Diencephalon (tissue), 1 donor: ENCODE measurements at places on chromosomes 6 and 20. TPM values are rescaled to one million over a fixed set of nuclear protein-coding genes. Genes with fewer than 3 reads are reported as not detected.

The BAK1 gene
- 6.9 TPM for total RNA-seq

The GSTA2 gene
- not detected for total RNA-seq

The ECT2L gene
- total RNA-seq = 1.2 TPM

The OR2B6 gene
- not detected for total RNA-seq

The ZC3H12D gene
- 0.92 TPM for total RNA-seq

The BCAS1 gene
- 11.8 TPM for total RNA-seq

The NNAT gene
- total RNA-seq = 576 TPM

The PXDC1 gene
- 11.1 TPM for total RNA-seq

The MOXD1 gene
- total RNA-seq = 11.3 TPM

The IPCEF1 gene
- 13.6 TPM for total RNA-seq

The RGS19 gene
- 12.9 TPM for total RNA-seq

The SLC12A5 gene
- total RNA-seq = 113 TPM

The SCUBE3 gene
- total RNA-seq = 3.9 TPM

The CST7 gene
- 0.69 TPM for total RNA-seq

The PAK5 gene
- total RNA-seq = 33.0 TPM
